ENCODE measurements at places on chromosomes 5 and 9. TPM values are rescaled to one million over a fixed set of nuclear protein-coding genes. Genes with fewer than 3 reads are reported as not detected.

The LCN15 gene
- total RNA-seq, result not detected

The PRLR gene
- under 0.01 TPM for total RNA-seq

The PCDHB5 gene
- total RNA-seq, result 2.9 TPM

The EGFLAM gene
- 11.2 TPM for total RNA-seq

The TOR4A gene
- total RNA-seq, result 2.5 TPM

The DRD1 gene
- under 0.01 TPM for total RNA-seq

The DEPDC1B gene
- 1.8 TPM for total RNA-seq

The RNF180 gene
- total RNA-seq, result 12.7 TPM

The ADRA1B gene
- total RNA-seq, result 0.36 TPM

The ITGA1 gene
- total RNA-seq, result 31.8 TPM

The SPINK6 gene
- total RNA-seq, result not detected

The CCDC69 gene
- 10.5 TPM for total RNA-seq

The SSNA1 gene
- 59.7 TPM for total RNA-seq

The OR1L6 gene
- total RNA-seq, result not detected

The ACTBL2 gene
- total RNA-seq, result not detected

The COL15A1 gene
- total RNA-seq, result 8.0 TPM

The AIF1L gene
- under 0.01 TPM for total RNA-seq

The SOHLH1 gene
- not detected for total RNA-seq

The PRUNE2 gene
- total RNA-seq, result 80.0 TPM

The UGT3A2 gene
- under 0.01 TPM for total RNA-seq

Data from osteoblast (primary cell).